ENCODE measurements at places on chromosomes 1 and 21.

- DNase-seq = no peak
These were observed 126.2 kb downstream of the KAZN start for GRCh38 chr1:14724678-14725077.

GRCh38 chr1:35835398-35835797 is 27.6 kb downstream of the AGO4 start:
- no peak for DNase-seq

- no peak for DNase-seq
These were observed 66.8 kb upstream of the BACH1 start for GRCh38 chr21:29231756-29232529.

DNA sequence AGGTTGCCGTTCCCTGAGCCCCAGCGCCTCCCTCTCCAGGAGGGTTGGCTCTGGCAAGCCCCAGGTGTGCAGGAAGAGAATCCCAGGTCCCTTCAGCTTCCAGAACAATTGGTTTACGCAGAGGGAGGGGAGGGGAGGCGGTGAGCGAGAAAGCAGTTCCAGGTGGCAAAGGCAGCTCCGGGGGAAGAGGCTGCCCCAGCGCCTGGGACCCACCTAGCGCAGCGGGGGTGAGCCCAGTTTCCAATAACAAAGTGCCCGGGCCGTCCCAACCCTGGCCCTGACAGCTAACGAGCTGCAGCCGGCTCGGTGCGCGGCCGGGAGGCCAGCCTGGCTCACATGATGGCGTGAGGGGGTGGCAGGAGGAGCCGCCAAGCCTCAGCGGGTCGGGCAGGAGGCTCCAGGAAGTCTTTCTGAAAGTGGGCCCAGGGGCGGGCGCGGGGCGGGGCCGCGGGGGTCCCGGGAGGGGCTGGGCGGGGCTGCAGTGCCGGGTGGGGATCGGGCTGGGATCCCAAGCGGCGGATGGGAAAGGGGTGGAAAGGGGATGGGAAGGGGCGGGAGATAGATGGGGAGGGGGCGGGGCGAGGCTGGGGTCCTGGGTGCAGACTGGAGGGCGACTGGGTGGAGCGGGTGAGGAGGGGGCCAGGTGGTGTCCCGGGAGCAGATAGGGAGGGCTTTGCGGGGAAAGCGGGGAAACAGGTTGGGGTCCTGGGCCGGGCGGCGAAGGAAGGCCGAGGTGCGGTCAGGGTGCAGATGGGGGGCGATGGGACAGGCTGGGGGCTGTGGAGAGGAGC is 22.8 kb downstream of the DHRS3 start:
- DNase-seq = peak; percentile 42

GRCh38 chr1:206847337-206847834 is 18.0 kb upstream of the IL20 start:
- DNase-seq = no peak

DNA sequence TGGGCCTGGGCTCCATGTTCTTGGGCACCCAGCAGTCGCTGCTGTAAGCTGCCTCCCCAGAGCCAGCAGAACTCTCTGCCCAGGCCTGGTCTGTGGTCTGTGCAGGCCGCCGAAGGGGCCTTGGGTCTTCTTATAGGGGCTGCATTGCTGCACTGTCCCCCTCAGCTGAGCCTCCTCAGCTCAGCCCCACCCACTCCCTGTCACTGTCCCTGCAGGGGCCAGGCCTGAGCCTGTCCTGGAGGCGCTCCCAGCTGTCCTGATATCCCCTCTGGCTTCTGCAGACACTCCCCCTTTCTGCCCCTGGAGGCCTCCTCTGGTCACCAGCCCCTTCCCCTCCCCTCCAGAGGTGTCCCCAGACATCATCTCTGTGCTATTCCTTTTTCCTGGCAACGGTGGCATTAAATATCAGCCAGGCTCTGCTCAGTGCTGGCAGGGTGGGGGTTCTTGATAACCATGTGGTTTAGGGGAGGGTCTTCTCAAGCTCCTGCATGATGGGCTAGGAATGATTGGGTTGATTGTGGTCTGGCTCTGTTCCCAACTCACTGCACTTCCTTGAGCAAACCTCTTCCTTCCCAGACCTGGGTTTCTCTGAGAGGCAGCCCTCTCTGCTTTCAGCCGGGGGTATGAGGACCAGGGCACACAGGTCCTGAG is 3.7 kb upstream of the FOXO6 start:
- DNase-seq = no peak

DNA sequence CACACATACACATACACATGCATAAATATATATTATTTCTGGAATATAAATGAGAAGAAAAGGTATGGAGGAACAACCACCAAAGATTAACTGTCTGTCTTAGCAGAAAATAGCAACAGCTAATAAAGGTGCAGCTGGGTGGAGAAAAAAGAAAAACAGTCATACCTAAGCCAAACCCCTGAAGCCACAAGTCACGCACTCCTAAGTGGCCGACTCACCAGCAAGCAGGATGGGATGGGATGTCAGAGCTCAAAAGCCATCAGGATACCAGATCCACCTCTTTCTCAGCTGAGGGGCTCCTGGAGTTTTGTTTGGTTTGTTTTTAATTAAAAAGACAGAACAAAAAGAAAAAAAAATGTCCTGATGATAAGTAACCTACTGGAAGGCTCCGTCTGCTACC is 64.7 kb upstream of the HIVEP3 start:
- DNase-seq = no peak

DNA sequence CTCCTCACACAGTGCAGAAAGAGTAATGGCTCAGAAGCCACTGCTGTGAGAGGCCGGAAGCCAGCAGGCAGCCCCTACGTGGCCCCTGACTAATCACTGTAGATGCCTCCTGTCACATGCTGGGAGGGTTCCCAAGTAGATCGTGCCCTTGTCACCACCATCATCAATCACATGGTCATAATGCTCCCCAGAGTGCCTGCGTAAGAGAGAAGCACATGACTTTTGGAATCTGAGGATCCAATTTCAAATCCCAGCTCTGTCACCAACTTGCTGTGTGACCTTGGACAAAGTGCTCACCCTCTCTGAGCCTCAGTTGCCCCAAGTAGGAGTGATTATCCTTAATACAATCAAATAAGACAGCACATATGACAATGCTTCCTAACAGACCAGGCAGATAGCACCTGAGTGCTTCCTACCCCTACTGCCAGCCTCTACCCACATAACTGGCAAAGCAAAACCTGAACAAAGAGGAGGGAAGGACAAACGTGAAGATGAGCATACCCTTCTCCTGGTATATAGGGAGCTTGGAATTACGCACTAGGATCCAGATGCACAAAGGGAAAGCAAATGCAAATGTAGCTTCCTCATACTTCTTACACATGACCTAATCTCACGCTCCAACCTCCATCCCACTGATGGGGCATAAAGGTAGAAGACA is 65.7 kb downstream of the SDC3 start:
- no peak for DNase-seq

DNA sequence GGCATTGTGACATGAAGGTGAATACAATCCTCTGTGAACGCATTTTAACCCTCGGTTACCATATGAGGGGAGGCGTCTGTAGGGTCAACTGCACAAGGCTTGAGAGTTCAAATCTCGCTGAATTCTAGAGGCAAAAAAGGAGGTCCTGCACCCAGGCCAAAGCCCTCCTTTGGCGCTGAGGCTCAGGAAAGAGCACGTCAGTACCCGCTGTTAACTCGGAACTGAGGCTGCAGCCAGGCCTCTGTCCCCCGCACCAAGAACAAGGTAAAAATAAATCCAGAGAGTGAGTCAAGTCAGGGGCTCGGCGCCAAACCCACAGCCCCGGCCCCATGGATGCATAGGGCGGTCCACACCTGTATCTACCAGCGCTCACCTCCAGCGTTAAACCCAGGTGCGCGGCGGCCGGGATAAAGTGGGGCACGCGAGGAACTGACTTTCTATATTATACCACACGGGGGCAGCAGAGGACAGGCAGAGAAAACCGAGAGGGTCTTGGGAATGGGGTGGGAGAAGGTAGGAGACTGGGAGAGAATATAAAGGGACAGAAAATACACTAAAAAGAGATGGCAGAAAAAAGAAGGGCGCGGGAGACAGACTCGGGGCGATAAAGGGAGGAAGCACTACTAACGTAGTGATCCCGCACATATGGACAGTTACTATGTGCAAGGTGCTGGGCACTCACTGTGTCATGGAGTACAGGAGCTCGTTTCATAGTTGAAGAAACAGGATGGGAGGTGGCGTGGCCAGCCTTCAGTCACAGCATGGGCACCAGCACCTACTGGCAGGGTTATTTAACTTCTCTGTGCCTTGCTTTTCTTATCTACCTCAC is 54.9 kb downstream of the DMRTA2 start:
- no peak for DNase-seq

DNA sequence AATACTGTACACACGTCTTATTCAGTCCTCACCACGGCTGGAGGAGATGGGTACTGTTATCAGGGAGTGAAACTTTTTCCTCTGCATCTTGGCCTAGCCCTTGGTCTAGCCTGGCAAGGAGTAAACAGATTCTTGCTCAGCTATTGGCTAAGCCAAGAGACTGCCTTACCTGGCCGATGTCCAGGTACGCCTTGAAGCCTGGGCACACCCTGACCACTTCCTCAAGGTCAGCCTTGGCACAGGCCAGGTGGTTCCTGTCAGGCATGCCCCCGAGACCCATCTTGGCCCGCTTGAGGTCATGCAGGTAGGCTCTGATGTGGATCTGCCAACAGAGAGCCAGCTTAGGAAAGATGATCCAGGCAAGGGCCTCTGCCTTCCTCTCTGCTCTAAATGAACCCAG is 17.8 kb upstream of the PARS2 start:
- no peak for DNase-seq

DNA sequence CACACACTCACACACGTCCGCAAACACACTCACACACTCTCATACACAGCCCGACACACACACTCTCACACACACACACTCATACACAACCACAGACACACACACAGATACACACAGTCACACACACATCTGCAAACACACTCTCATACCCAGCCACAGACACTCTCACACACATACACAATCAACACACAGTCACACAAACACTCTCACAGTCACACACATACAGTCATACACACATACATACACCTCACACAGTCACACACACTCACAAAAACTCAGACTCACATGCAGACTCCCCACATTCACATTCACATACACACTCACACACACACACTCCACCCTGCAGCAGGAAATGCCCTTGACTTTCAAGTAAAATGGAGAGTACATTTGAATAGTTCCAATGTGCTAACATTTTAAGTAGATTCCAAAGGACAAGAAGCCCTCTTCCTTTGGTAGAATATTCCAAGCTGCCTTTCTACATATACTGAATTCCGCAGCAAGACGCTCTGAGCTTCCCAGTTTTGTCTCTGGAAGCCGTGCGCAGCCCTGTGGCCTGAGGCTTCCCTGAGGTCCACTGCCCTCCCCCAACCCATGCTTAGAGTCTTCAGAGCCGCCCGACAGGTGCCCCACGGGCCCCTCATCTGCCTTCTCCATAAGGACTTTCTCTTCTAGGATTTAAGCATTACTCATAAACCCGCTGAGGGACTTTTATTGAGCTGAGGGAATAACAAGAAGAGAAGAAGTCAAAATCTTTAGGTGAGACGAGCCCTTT is 9.7 kb downstream of the BATF3 start:
- DNase-seq = no peak

- DNase-seq = no peak
These were observed 40.5 kb upstream of the CAPZB start for GRCh38 chr1:19525607-19526545.

DNA sequence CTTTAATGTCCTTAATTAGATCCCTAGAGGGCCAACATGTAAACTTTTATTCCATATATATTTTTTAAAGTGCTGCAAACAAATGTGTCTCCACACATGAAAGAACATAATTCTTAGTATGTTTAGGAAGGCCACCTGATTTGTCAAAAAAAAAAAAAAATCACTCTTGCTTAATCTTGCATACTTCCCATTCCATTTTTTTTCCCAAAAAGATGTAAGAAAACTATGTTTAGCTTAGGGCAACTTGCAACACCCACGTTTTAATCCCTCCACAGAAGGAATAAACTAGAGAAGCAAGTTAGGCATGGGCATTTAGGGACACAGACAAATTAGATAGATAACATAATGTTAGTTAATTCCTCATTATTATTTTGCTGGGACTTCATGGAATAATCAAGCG is 5.6 kb downstream of the YOD1 start:
- no peak for DNase-seq

DNA sequence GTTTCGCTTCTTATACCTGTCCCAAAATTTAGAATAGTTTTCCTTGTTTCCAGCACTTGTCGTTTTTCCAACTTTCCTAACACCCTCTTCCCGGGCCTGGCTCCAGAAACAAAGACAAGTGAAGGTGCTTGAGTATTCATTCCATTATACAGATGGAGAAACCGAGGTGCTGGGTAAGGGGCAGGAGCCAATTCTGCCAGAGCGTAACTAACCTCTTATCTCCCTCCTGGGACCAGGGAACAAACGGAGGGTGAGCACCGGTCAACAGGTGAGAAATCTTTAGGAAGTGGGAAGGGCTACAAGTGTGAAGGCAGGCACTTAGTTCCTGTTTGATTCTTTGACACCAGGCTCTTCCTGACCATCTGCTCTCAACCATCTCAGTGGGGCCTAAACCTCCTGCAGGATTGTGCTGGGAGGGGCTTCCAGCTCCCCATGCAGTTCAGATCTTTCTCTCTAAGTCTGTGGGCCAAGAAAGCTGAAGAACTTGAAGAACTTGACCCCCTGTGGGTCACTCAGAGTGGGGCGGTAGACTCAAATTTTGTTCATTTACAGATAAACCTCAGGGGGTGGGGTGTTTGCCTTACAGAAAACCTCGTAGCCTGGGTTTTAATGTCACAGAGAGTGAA is 8.7 kb downstream of the PLXNA2 start:
- no peak for DNase-seq

- DNase-seq = no peak
These were observed 145.6 kb downstream of the HMGB4 start for GRCh38 chr1:34009340-34009985.
